ENCODE measurements at places on chromosomes 6 and 20. TPM values are rescaled to one million over a fixed set of nuclear protein-coding genes. Genes with fewer than 3 reads are reported as not detected.

DNA sequence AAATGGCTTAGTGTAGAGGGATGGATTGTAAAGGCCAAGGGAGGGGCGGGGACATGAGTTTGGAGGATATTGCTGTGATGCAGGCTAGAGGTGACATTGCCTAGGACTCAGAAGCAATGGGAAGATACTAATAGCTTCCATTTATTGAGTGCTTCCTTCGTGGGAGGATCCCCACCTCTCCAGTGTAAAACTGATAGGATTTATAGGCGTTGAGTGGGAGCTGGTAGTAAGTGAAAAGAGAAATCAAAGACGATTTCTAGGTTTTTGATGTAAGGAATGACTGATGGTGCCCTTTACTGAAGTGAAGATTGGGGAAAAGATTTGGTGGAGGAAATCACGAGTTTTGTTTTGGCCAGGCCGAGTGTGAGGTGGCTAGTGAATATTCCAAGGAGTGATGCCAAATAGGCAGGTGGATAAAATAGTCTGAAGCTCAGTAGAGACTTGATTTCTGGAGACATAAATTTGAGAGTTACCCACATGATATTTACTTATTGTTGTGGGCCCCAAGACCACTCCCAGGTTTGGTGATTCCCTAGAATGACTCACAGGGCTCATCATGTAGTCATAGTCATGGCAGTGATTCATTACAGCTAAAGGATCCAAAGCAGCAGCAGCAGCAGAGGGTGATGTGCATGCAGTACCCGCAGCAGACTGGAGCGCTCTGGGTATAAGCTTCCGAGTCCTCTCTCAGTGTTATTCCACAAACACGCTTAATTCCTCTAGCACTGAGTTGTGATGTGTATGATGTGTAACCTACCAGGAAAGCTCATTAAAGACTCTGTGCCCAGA lies 10.2 kb downstream of the RPRD1B start:
- no peak for DNase-seq

- no peak for DNase-seq
Observed at GRCh38 chr6:35673755-35674154, 15.0 kb downstream of the FKBP5 start.

DNA sequence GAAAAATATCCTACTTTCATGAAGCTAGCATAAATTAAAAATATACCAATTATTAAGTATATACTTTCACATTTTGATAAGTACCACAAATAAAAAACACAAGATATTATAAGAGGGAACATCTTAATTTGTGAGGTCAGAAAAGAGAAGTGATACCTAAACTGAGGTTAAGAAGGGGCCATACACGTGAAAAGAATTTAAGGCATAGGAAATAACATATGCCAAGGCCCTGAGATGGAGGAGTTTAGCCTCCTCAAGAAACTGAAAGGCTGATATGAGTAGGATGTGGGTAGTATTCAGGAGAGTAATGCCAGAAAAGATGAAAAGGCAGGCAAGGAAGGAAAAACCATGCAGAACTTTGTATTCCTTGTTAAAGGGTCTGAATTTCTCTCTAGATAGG lies 116.6 kb upstream of the HTR1E start:
- DNase-seq: no peak

DNA sequence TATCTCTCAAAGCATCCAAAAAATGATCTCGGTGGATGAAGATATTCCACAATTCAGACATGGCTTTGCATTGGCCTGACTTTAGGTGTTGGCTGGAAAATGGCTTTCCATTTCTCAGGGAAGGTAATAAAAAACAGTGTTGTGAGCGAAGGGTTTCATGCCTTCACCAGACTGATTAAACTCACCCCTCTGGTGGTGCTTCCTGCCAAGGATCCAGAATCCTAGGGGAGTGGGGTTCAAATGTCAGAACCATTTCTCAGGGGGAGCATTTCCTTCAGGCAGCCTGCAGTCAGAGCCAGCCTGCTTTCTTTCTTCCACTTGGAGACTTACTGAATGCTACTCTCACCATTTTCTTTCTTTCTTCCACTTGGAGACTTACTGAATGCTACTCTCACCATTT lies 45.7 kb upstream of the SMIM28 start:
- DNase-seq: no peak

DNA sequence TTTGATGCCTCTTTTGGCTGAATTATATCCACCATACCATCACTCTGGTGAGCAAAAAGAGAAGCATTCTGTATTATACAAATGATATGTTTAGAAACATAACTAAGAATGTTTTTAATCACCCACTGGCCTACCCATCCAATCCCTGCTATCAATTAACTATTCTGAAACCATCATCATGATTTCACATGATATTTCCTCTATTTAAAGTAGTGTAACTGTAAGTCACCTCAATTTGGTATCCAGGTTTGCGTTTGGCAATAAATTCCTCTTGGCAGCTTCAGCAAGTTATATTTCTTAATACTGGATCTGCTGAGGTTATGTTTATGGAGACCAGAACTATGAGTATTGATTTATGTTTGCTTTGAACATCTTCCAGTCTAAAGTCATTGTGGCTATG lies 332.1 kb downstream of the UTRN start:
- no peak for DNase-seq

DNA sequence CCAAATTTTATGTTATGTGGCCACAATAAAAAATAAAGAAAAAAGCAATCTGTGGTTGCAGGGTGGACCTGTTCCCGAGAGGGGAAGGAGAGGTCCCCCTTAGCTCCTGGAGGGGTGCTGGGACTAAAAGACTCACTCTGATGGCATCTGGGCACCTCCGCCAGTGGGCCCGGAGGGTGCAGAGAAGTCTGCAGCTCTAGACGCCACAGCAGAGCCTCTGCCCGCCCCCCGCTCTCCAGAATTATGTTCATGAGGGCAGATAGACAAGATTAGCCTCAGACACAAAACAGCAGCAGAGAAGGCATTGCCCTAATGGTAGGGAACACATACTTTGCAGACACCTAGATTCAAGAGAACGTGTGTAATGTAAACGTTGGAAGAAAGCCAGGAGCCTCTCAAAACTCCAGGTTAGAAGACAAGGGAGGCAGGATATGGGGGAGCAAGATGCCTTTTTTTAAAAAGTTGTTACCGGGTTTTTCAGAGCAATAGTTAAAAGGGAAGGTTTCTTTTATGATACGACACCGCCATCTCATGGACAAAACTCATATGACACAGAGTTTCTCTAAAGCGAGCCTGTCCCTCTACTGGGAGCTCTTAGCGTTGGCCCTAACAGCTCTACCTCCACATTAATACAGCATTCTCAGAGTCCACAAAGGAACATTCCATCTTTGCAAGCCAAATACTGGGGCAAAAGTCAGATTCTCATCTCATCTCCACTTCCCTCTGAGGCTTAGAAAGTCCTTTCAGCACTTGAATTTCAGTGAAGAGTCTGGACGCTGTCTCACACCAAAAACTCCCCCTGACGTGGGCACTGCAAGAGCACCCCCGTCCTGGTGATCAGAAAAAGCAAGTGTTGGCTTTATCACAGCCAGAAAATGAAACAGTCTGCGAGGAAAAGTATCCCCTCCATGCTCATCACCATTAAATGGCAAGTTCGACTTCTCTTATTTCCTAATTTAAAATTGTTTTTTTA lies 47.2 kb downstream of the FOXF2 start:
- no peak for DNase-seq

DNA sequence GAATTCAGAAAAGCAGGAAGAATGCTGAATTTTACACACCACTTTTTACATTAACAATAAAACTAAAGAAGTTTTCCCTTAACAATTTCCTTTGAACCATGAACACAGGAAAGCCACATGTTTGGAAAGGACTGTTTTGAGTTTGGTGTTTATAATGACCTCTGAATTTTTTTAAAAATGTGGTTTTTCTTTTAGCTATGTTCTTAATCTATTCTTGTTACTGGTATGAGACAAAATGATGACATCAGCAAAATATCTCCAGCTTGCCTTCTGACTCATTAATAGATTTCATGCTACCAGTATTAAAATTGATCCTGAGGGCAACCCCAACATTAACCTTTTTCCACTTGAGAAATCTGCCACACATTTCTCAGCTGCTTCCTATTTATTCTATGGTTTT lies 217.5 kb upstream of the THEMIS start:
- no peak for DNase-seq

GRCh38 chr6:170480050-170480692 lies 72.9 kb downstream of the PSMB1 start:
- no peak for DNase-seq

GRCh38 chr20:24227600-24227999 lies 239.0 kb upstream of the GGTLC1 start:
- DNase-seq: no peak

DNA sequence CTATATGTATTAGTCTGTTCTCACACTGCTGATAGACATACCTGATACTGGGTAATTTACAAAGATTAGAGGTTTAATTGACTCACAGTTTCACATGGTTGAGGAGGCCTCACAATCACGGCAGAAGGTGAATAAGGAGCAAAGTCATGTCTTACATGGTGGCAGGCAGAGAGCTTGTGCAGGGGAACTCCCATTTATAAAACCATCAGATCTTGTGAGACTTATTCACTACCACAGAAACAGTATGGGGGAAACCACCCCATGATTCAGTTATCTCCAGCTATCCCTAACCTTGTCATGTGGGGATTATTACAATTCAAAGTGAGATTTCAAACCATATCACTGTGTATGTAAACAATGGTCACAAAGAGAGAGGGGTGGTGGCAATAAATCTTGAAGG lies 6.6 kb downstream of the CST8 start:
- no peak for DNase-seq

- no peak for DNase-seq
Observed at GRCh38 chr20:48282591-48283228, 497.4 kb upstream of the SULF2 start.

DNA sequence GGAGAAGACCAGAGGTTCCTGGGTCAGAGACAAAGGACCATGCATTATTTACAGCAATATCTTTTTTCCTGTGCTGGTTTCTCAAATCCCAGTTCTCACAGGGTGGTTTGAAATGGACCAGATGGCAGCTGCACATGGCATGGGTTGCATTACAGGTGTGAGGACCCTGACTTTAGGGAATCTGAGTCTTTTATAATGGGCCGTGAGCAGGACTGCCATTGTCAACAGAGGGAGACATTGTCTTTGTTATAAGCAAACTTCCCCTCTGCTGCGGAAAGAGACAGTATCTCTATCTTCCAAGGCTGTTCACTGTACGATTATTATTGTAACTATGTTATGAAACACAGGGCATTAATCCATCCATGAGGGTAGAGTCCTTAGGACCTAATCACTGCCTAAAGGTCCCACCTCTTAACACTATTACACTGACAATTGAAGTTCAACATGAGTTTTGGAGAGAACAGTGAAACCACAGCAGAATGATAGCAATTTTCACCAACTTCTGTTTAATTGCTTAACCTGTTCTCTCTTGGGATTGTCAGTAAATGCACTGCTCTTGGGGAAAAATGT lies 156.1 kb upstream of the AGPAT4 start:
- no peak for DNase-seq

DNA sequence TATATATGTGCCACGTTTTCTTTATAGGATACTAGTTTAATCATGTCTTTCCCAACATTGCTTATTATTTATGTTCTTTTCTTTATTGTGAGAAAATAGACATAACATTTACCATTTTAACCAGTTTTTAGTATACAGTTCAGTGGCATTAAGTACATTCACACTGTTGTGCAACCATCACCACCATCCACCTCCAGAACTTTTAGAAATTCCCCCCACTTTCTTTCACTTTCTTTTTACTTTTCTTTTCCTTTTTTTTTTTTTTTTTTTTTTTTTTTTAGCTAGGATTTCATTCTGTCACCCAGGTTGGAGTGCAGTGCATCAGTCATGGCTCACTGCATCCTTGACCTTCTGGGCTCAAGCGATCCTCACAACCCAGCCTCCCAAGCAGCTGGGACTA lies 18.5 kb downstream of the RBCK1 start:
- no peak for DNase-seq

DNA sequence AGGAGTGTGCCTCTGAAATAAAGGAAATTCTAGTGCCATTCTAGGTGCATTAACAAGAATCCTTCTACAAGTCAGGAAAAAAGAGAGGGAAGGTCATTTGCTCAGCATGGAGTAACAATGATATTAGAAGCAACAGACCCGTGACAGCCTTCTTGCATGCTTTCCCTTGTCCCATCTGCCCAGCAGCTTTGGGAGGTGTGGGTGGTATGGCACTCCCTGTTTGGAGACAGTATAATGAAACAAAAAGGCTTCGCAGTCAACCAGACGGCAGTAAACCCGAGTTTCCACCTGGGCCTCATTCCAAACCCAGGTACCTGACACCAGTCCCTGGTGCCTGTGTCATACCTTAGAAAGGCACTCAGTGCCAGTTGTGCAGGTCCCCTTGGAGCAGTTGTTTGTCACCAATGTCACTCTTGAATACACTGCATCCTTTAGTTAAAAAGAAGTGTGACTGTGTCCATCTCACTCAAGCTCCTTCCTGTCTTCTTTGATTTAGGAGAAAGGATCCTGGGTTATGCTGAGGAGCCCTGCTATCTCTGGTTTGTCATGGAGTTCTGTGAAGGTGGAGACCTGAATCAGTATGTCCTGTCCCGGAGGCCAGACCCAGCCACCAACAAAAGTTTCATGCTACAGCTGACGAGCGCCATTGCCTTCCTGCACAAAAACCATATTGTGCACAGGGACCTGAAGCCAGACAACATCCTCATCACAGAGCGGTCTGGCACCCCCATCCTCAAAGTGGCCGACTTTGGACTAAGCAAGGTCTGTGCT lies 14.7 kb downstream of the STK35 start:
- DNase-seq: no peak

DNA sequence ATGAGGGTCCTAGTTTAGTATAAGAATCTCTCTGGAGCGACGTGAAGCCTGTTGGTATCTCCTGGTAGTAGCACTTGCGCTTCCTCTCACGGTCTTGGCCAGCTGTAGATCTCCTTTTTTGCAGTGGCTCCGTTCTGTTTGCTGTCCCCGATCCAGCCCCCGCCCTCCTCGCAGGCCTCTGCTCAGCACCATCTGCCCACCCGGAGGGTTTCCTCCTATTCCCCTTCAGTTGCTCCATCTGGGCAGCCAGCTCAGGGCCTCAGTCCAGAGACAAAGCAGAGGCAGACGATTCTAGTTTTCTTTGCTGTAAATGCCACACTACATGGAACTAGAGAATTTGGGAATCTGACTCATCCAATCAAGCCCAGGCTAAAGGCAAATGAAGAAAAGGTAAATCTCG lies 126.6 kb downstream of the TIAM2 start:
- DNase-seq: no peak

Gene SPAG4
- total RNA-seq: 0.95 TPM

Gene FRS3
- 2.1 TPM for total RNA-seq

Gene LGSN
- not detected for total RNA-seq

Gene WFDC12
- total RNA-seq: 0.44 TPM

Gene CRIP3
- 0.72 TPM for total RNA-seq

Gene CD40
- 6.1 TPM for total RNA-seq

Gene PTCHD4
- total RNA-seq: not detected

Gene BAG2
- total RNA-seq: 1.8 TPM

Gene C20orf144
- total RNA-seq: not detected

Gene PCK1
- 0.62 TPM for total RNA-seq
